M059J (cell line): ENCODE measurements at places on chromosomes 7 and 10. TPM values are rescaled to one million over a fixed set of nuclear protein-coding genes. Genes with fewer than 3 reads are reported as not detected.

- DNase-seq: no peak
Measured at GRCh38 chr10:132869621-132870020, 72.7 kb downstream of the CFAP46 start.

- DNase-seq: no peak
Measured at GRCh38 chr7:86592185-86592584, 51.5 kb upstream of the GRM3 start.

DNA sequence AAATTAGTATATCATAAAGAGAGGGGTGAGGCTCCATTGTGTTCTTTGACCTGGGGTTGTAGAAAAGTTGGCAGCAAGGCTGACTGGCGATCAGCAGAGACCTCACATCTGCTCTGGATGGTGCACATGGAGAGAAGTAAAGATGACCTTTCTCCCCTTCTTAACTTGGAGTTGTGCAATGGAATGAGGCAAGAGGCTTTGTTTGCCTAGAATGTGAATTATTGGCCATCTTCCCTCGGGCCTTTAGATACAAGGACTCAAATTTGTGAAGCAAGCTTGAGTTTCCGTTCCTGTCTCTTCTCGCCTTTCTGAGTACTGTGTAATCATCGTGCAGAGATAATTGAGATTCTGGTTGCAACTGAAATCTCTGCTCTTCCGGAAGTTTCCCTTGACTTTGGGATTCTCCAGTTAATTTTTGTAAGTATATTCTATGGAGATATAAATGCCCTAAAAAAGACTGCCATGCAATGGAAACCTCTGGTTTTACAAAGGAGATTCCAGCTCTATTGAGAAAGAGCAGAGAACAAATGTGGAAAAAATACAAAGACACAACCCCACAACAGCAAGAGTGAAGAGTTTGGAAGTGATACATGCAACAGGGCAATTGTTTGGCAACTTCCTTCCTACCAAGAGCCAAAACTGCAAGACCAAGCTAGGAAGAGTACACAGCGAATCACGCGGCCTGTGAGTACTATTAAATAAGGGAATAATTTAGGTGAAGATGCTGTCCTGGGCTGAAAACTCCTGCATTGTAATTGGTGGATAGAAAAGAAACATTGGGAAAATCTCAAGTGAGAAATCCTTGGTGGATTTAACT, 542.3 kb upstream of the NRP1 start:
- DNase-seq: no peak

DNA sequence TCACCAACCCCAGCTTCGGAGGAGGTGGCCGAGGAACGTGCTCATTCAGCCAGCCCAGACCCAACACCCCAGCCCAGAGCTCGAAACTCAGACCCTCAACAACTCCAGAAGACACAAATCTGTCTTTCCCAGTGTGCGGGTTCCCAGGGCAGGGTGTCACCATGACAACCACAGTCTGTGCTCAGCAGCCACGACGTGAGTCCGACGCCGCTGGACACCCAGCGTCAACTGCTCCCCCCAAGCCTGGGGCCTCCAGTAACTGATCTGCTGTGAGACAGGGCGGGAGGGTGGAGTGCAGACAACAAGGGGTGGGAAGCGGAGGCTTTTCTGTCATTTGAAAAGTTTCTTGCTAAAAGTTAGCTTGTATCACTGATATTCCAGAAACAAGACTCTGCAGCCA, 167.2 kb downstream of the MAD1L1 start:
- DNase-seq: no peak

DNA sequence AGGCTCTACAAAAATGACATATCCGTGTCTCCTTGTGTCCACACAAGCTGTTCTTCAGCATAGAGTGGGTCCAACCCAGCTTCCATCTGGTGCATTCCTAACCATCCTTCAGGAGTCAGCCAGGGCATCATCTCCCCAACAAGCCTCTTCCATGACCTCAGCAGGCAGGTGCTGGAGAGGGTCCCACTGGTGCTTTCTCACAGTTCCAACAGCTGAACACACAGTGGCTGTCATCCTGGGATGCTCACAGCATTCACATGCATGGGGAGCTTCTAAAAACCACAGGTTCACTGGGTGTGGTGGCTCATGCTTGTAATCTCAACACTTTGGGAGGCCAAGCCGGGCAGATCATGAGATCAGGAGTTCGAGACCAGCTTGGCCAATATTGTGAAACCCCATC, 6.4 kb upstream of the CYP3A4 start:
- no peak for DNase-seq

DNA sequence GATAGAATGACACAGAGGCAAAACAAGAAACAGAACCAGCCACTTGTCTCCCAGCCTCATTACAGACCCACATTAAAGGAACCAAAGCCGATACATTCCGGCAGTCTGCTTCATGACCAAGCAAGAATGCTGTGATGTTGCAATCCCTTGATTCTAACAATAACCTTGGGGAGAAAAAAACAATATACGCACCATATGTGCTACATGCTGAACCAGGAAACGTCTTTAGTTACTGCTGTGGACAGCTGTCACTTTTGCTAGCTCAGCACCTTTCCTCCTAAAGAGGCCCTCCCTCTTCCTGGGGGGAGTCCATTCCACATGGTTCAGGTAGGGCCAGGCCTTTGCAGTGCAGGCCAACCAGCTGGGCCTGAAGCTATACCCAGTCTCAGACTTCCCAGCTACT, 79.1 kb downstream of the PRTFDC1 start:
- DNase-seq: peak; percentile 50

GRCh38 chr7:129553899-129554461, 51.6 kb downstream of the SMKR1 start:
- DNase-seq: peak; percentile 77

DNA sequence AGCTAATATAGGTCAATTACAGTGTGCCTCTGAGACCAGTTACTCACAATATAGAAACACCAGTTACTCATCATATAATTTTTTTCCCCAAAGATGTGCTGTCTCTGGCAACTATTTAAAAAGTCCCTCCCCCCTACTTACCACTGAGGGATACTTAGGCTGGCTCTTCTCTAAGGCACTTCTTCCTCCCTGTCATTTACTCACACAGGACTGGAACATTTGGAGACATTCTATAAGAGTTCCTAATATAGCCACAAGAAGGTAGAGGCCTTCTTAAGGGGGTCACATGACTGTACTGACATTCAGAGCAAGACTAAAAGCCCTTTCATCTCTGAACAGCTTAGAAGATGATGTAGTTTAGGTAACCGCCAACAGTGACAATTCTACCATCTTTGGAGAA, 44.4 kb upstream of the SLIT1 start:
- DNase-seq: no peak

GRCh38 chr10:32273336-32273735, 73.6 kb downstream of the EPC1 start:
- DNase-seq: no peak

- no peak for DNase-seq
Measured at GRCh38 chr10:131077724-131078123, 233.8 kb downstream of the TCERG1L start.

DNA sequence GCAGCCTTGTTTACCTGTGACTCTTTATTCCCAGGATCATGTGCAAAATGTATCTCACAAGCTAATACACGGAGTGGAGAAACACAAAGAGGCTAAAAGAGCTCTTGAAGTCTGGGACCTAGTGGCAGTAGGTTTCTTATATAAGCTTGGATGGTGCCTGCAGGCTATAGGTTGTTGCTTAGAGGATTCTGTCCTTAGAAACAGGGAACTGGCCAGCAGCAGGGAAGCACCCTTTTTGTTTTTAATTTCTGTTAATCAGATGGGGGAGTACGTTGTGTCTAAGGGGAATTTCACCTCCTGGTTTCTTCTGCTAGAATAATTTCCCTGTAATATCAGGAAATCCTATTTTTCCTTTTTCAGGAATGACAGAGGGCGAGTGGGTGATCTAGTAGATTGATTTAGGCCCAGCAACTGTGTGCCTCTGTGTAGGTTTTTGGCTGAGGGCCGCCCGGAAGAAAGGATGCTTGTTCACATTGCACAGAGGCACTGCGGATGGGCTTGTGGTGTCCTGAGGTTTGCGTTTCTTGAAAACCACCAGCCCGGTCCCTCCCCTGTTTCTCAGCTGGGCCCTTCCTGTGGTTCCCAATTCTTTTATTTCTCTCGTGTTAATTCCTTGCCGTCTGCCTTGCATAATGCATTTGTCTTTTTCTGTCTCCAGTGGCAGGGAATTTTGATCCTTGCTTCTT, 158.0 kb downstream of the CAMK1D start:
- DNase-seq: no peak

GRCh38 chr10:44971434-44971833, 7.2 kb downstream of the DEPP1 start:
- no peak for DNase-seq

DNA sequence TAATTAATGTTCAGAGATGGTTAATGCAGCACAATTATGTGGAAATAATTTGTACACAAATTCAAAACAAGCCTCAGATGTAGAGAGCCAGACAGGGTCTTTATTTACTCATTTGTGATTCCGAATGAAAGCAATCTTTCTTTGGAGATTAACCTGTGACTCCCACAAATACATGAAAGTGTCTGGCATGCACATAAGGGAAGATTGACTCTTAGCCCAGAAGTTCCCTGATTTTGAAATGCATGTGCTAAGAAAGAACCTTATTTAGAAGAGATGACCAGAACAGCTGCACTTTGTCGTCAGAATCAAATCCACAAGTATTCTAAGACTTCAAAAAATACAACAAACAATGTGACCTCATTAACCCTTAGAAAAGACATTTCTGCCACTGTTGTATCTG, 45.1 kb downstream of the RNLS start:
- peak; percentile 47 for DNase-seq

Gene PRKG1
- total RNA-seq: 1.7 and 2.2 TPM in 2 replicates

Gene TAS2R5
- total RNA-seq: 0.30 TPM in 1 of 2 replicates, not detected in the other

Gene PLXDC2
- total RNA-seq: 2.8 and 3.3 TPM in 2 replicates

Gene HMX3
- not detected in 2 replicates for total RNA-seq

Gene GIMAP7
- total RNA-seq: not detected in 2 replicates

Gene GIMAP4
- total RNA-seq: not detected in 2 replicates

Gene MEOX2
- total RNA-seq: not detected in 2 replicates

Gene PRF1
- total RNA-seq: not detected in 2 replicates

Gene MEIG1
- not detected in 2 replicates for total RNA-seq
